ENCODE measurements at places on chromosomes 5 and 9.
A peak's percentile ranks its signal among the peaks of the same experiment; 100 is the strongest.

GRCh38 chr5:74974451-74975091 is 77.8 kb downstream of the GCNT4 start:
- DNase-seq: no peak

GRCh38 chr5:41883243-41883642 is 13.0 kb upstream of the OXCT1 start:
- DNase-seq: no peak

- no peak for DNase-seq
Measured at GRCh38 chr9:111926421-111926875, 29.8 kb downstream of the UGCG start.

DNA sequence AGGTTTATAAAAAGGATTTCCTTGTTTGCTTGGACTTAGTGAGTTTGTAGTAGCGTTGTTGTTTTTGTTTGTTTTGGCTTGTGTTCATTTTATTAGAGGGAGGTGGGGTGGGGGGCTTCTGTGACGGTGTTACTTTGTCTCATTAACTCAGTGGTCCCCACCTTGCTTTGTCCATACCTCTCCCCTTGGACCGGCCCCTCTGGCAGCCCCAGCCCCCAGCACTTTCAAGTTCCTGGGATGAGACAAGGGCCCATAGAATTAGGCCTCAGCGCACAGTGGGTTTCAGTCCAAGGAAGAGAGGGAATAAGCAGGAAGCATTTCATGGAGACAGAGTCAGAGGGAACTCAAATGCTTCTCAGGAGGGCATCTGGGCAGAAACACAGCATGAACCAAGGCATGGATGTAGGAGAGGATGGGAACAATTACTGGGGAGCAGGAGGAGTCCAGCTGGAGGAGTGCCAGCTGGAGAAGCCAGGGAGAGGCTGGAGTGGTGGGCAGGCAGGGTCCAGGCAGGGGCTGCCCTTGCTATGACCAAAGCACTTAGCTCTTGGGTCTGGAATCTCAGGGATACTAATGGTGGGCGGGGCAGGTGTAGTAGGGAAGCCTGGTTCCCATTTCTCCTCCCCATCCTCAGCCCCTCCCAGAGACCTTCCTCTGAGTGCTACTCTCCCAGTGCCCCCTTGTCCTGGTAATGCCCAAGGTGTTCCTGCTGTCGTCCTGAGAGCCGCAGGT is 23.5 kb upstream of the ENHO start:
- DNase-seq: no peak

DNA sequence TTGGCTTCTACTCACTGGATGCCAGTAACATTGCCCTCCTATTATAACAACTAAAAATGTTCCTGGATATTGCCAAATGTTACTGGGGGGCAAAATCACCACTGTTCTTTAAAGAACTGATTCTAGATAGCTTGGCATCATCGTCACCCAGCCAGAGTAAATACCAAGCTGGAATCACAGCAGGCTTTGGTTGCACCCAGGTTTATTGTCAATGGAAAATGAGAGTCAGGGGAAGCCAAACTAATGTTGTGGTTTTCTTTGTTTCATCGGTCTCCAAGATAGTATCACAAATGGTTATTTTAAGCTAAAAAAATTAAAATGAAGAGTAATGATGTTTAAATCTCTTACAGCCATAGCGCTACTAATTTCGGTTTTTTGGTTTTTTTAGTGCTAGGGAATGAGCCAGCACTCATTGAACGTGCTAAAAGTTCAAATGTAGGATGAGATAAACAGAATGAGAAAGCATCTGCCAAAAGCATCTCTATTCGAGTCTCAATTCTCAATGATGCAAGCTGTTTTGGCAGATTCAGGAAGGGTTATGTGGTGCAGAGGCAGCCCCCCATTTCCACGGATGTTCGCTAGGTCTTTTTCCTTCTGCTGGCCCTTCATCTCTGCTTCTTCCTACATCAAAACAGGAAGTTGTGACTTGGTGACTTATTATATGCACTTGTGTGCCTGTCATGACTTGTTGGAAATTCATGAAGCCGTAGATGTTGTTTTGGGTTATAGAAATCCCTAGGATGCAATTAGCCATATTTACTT is 558.0 kb downstream of the EBF1 start:
- DNase-seq: no peak

DNA sequence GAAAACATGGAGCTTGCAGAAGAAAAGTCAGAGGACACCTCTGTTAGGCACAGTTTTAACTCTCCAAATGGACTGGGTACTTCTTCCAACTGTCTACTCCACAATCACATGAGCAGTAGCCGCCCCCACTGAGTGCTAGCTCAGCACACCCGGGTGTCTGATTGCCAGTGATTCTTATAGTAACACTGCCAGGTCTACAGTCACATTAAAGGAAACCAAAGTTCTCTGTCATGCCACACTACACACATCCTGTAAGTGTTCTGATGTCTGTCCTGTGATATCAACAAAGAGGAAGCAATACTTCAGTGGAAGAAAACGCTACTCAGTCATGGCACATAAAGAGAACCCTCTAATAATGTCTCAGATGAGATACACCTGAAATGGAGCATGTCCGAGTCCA is at the start of gene HAVCR2:
HAVCR2 (minus strand) TSS at position 69 of the 400 bp plus-strand sequence; CDS start at position 8, 61 bp downstream.
- no peak for DNase-seq

DNA sequence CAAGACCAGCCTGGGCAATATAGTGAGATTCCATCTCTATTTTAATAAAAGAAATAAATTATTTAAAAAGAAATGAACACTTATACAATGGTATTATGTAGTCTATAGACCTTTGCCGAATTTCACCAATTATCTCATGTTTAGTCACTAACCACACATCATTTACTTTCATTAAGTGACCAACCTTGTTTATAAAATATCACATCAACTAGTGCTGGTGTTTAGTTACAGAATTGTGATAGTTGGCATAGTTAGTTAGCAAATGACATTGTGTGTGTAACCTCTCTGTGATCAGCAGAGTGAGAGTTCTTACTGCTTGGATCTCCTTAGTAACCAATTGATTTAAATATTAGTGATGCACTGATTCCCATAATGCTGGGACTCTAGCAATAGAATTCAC is 71.8 kb downstream of the PRR16 start:
- DNase-seq: peak; percentile 13

DNA sequence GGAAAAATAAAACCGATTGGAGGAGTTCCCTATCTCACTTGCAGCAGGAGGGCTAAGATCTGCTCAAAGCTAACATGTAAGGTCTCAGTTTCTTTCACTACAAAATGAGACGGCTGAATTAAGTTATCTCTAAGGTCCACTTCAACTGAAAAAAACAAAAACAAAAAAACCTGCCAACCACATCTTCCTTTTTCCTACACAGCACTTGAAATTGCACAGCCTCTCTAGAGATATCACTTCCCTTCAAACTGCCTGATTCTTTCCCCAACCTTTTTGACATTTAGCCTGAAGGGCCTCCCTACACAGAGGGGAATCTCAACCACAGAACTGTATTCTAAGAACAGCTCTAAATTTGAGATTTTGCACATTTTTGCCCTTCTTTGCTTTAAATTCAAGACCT is 227.9 kb upstream of the TARS1 start:
- DNase-seq: no peak

- no peak for DNase-seq
Measured at GRCh38 chr5:68273717-68274409, 58.3 kb downstream of the PIK3R1 start.

GRCh38 chr5:148491015-148491792 is 107.4 kb downstream of the FBXO38 start:
- no peak for DNase-seq

DNA sequence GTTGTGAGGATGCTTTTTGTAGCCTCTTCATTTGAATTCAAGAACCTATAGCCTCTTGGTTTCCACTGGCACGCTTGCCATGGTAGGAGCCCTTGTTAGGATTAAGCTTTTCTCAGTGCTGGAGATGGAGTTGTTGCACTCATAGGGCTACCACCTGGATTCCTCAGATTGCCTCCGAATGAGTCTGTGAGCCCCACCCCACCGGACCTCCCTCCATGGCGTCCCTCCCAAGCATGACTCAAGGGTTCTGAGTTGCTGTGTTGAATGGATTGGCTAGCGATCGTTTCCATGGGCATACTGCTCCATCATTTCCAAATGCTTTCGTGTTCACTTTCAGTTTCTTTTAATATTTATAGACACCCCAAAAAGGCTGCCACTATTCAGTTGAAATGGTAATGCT is 69.9 kb downstream of the DAPK1 start:
- no peak for DNase-seq

- no peak for DNase-seq
Measured at GRCh38 chr5:174547814-174548213, 176.6 kb upstream of the MSX2 start.

- peak; percentile 16 for DNase-seq
Measured at GRCh38 chr9:72807765-72808445, 144.9 kb downstream of the ALDH1A1 start.

DNA sequence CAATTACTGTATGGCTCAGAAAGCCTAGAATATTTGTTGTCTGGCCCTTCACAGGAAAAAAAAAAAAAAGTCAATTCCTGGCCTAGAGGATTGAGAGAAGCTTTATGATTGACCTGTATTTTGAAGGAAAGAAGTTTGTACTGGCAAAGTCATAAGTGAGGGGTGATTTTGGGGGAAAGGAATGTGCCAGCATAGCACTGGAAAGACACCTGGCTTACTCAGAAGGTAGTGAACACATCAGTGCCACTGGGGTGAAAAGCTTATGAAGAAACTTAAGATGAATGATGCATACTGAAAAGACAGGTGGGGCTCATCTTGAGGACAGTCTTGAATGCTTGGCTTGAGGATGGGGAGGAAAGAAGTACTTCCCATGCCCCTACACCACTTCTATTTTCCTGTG is 127.9 kb upstream of the RASA1 start:
- no peak for DNase-seq

DNA sequence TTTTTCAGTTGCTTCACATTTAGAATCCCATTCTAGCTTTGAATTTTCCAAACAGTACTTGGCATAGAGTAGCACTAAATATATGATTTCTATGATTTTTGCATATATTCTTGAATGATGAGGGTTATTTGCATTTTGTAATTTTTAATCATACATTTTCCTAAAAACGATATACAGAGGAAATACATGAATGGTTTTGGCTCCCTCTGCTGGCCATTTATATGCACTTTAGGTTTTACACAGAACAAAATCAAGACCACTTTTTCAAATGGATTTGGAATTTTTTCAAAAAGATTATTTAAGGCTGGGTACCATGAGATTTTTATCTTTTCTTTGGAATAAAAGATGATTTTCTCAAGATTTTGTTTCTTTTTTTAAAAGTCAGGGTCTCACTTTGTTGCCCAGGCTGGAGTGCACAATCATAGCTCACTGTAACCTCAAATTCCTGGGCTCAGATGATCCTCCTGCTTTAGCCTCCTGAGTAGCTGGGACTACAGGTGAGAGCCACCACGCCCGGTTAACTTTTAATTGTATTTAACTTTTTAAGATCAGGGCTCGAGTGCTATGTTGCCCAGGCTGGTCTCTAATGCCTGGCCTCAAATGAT is 16.7 kb upstream of the COMMD10 start:
- peak; percentile 40 for DNase-seq

DNA sequence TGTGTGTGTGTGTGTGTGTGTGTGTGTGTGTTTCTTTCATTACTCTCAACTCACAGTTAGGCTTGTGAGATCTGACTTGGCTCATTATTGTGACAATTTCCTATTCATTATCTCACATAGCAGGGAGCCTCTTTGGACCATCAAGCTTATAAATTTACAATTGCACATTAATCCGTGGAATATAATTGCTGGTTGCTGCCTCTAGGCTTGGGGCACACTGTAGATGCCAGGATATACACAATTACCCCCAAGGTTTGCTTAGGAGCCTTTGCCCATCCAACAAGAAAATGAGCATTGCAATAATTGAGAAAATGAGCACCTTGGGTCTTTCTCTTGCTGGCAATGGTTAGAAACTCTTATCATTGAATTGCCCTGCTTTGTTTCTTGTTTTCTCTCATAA is 161.6 kb upstream of the DMRTA1 start:
- no peak for DNase-seq

- no peak for DNase-seq
Measured at GRCh38 chr9:123998970-123999621, 12.5 kb upstream of the LHX2 start.

DNA sequence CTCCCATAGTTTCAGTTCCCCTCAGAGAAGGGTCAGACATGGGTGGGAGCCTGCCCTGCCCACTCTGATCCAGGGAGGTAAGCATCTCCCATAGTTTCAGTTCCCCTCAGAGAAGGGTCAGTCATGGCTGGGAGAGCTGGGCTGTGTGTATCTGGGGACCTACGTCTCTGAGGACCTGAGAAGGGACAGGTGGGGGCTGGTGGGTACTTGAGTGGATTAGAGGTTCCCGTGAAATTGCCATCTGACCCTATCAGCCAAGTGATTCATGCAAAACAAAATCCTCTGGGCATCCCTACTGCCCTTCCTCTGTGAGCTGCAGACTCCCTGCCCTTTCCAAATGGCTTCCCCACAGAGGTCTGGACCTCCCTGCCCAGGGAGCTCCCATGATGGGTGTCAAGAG is 3.9 kb downstream of the ENHO start:
- no peak for DNase-seq

DNA sequence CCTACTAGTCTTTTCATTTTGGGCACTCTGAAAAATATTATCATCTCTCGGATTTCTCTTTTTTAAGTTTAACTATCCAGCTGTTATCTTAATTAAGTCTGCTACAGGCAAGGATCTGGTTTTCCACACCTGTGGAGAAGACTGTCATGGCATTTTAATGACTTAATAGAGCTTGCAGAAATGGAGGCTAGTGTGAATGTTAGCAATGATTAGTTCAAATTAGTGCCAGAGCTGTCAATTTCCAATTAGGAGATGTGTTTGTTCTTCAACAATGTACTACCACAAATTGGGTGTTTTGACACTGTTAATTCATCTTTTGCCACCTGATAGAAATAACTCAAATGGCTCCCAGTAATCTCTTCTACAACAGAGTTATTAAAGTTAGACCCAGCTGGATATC is 2023.0 kb upstream of the CDH9 start:
- no peak for DNase-seq

DNA sequence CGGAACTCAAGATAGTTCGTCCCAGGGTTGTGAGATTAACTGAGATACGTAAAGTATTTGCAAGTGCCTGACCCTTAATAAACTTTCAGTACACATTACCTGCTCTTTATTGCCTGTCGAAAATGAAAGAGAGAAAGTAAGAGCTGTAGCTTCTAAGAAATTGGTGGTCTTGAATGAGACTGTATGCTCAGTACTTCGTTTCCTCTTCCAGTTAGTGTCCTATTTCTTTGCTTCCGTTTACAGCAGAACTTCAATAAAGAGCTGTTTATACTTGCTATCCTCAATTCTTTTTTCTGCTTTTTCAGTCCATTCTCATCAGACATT is 534 bp downstream of the SRFBP1 start:
- no peak for DNase-seq

GRCh38 chr9:92328225-92328624 is 2.5 kb downstream of the CENPP start:
- DNase-seq: peak; percentile 21

DNA sequence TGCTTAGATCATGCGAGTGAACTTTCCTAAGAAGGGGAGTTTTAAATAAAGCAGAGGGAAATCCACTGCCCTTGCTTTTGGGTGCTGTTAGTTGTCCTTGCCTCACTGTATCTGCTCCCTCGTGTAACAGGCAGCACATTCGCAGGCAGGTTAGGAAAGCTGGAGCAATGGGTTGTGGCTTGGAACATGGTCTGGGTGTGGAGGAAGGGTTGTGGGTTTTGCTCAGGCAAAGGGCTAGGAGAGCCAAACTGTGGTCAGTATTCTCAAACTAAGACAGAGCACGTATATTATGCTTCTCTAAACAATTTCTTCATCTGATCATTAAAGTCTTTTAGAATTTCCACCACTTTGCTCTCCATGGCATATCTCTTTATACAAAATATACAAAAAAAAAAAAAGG is 135.7 kb downstream of the FANCC start:
- DNase-seq: no peak

- no peak for DNase-seq
Measured at GRCh38 chr5:139454568-139455290, 7.8 kb downstream of the ECSCR start.

GRCh38 chr9:33185858-33186257 is 18.7 kb upstream of the B4GALT1 start:
- DNase-seq: no peak

Measured in H4 (cell line).